ENCODE measurements at places on chromosomes 12 and 14. TPM values are rescaled to one million over a fixed set of nuclear protein-coding genes. Genes with fewer than 3 reads are reported as not detected.

DNA sequence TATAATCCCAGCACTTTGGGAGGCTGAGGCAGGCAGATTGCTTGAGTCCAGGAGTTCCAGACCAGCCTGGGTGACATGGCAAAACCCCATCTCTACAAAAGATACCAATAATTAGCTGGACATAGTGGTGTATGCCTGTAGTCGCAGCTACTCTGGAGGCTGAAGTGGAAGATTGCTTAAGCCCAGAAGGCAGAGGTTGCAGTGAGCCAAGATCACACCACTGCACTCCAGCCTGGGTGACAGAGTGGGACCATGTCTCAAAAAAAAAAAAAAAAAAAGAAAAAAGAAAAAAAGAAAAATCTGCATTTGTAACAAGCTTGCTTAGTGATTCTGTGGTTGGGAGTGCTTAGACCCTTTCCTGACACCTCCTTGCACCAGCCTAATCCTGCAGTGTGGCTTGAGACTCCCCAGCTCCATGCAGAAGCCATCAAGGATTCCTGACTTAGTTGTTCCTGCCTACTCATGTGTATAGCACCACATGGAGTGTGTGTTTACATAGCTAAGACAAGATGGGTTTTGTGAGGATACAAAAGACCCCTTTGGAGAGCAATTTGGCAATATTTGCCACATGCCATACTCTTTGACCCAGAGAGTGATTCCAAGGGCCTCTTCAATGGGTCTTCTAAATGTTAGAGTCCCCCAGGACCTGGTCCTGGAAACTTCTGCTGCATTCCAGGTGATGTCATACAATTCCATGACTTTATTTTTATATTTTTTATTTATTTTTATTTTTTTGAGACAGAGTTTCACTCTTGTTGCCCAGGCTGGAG lies 5.1 kb upstream of the TMED10 start:
- peaks cover 6% of the 10 kb centered on the region for H3K4me1 ChIP-seq
- peaks cover 5% of the 10 kb centered on the region for H3K27me3 ChIP-seq
- H3K36me3 ChIP-seq: no peaks in the 10 kb centered on the region
- no peak overlapping the region for H3K4me3 ChIP-seq

- H3K4me3 ChIP-seq: no peak overlapping the region
- no peaks in the 10 kb centered on the region for H3K36me3 ChIP-seq
- DNase-seq: no peak
- no peaks in the 10 kb centered on the region for H3K27me3 ChIP-seq
- H3K27ac ChIP-seq: no peak overlapping the region
Measured at GRCh38 chr14:90555126-90556011, 158.5 kb downstream of the CALM1 start.

DNA sequence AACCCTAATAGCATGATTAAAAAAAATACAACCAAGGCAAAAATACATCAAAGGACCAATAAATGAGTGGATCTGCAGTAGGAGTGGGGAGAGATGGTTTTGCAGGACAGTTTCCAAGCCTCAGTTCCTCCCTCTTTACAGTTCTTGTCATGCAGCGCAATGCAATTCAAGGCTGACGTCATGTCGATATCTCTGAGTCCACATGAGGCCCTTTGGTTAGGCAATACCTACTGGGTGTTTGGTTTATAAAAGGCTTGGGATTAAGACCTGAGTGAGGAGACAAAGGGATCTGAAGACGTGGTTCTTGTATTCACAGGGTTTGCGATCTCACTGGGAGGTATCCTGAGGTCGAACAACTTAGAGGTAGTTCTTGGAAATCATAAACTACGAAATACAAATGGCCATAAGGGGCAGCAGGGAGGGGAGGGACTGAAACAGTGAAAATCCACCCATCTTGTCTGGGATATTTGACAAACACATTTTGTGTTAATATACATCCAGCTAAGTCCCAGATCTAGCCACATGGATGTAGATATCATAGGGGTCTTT lies 441.0 kb downstream of the FUT8 start:
- H3K4me1 ChIP-seq: peaks cover 25% of the 10 kb centered on the region
- no peak overlapping the region for H3K27ac ChIP-seq
- H3K4me3 ChIP-seq: no peak overlapping the region
- no peaks in the 10 kb centered on the region for H3K27me3 ChIP-seq

DNA sequence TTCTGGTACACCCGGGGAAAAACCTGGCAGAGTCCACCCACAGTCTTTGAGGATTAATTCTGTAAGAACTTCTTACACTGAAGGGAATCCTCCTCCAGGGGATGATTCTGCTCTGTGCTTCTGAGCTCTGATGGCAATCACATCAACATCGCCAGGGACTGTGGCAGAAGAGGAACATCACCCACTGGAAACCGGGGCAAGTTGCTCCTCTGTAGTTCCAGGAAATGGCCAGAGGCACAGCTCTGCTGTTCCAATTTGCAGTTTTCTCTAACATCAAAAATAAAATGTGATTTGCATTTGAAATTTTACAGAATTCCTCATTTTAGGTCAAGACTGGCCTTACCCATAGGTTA lies 207.6 kb downstream of the DAD1 start:
- no peaks in the 10 kb centered on the region for H3K36me3 ChIP-seq
- no peaks in the 10 kb centered on the region for H3K27me3 ChIP-seq
- no peak overlapping the region for H3K4me3 ChIP-seq
- H3K4me1 ChIP-seq: no peaks in the 10 kb centered on the region

DNA sequence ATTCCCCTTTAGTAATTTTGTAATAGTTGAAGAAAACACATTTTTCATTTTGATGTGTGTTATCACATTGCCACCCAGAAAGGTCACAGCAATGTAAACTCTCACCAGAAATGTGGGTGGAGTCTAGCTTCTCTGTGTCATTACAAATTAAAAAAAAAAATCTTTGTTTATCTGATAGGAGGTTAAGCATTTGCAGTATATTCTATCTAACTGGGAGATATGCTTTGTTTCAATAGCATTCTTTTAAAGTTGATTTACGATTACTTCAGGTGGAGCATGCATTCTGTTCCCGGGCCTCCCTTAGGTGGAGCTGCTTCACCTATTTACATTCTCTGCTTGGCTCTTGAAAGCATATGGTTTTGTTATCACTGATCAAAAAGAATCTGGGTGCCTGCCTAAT lies 7.8 kb downstream of the ADIPOR2 start:
- H3K27ac ChIP-seq: no peak overlapping the region
- no peaks in the 10 kb centered on the region for H3K27me3 ChIP-seq
- no peak overlapping the region for H3K4me3 ChIP-seq
- peaks cover 38% of the 10 kb centered on the region for H3K36me3 ChIP-seq
- H3K4me1 ChIP-seq: peaks cover 49% of the 10 kb centered on the region
- DNase-seq: no peak

DNA sequence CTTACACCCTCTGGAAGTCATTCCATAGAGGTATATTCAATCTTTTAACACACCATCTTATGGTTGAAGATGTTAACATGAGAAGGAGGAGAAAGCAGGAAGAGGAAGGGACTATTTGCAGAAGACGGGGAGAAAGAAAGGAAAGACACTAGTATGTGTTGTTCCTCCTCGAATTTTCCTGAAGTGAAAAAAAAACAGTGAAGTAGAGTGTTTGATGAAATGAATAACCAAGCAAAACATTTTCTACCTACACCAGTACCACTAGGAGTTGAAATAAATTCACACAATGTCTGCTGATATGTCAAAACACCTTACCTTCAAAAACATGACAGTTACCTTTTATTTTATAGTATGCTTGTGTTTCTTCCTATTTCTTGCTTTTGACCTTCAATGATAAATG lies 1.4 kb upstream of the CNOT2 start:
- peaks cover 47% of the 10 kb centered on the region for H3K4me1 ChIP-seq
- no peaks in the 10 kb centered on the region for H3K27me3 ChIP-seq
- peak overlapping the region; percentile 99 for H3K27ac ChIP-seq

DNA sequence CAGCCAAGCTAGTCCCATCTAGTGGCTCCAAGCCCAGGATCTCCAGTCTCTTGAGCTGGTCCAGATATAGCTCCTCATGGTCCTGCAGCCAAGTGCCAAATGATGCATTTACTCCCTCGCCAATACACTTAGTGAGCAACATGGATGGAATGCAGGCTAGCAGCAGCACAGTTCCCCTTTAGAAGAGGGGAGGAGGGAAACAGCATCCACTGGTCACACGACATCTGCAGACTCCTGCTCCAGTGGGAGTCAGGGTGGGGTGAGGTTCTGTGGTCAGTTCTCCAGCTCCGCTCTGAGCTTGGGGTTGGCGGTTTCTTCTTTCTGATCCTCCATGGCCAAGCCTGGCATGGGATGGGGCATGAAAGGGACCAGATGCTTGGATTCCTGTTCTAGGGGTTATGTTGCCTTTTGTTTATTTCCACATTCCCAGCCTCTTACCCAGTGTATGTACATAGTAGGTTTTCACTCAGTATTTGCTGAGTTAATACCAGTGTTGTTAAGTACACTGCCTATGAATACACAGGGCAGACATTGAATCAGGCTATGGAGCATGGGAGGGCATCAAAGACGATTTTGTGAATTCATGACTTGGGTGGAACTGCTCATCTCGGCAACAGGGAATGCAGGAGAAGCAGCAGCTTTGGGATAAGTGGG lies 57.3 kb downstream of the GALNT16 start:
- H3K4me1 ChIP-seq: no peaks in the 10 kb centered on the region
- H3K4me3 ChIP-seq: no peak overlapping the region
- no peaks in the 10 kb centered on the region for H3K36me3 ChIP-seq
- no peaks in the 10 kb centered on the region for H3K27me3 ChIP-seq

GRCh38 chr12:28708918-28709371 lies 440.1 kb upstream of the FAR2 start:
- no peaks in the 10 kb centered on the region for H3K36me3 ChIP-seq
- H3K4me3 ChIP-seq: no peak overlapping the region
- no peak for DNase-seq
- no peak overlapping the region for H3K27ac ChIP-seq
- H3K4me1 ChIP-seq: no peaks in the 10 kb centered on the region

DNA sequence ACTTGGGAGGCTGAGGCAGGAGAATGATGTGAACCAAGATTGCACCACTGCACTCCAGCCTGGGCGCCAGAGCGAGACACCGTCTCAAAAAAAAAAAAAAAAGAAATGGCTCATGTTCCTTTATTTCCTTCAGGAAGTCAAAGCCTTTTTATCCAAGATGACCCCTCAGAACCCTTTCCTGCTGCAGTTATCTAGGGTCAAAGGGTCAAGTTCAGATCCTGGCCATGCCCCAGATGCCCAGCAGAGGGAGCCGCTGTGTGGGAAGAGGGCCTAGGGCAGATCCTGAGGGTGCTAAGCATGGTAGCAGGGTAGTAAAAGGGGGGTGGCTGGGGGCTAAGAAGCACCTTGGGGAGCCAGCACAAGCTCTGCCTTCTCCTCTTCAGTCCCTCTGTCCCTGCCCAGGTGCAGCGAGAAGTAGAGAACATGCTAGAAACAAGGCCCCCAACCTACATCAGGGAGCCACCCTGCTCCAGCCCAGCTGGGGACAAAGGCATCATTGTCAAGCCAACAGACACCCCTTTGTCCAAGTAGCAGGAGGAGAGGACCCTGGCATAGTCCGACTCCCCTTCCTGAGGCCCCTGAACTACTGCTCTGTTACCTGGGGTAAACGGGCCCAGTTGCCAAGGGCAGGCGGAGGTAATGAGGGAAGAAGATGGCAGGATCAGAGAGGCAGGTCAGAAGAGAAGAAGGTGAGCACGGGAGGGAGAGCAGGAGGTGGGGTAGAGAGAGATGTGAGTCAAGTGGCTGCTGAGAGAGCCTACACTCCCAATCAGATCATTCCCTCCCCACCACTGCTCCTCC lies 6.5 kb downstream of the NFE2 start:
- DNase-seq: peak; percentile 52
- no peak overlapping the region for H3K4me3 ChIP-seq
- no peaks in the 10 kb centered on the region for H3K4me1 ChIP-seq
- H3K27ac ChIP-seq: no peak overlapping the region
- peaks cover 17% of the 10 kb centered on the region for H3K27me3 ChIP-seq
- H3K36me3 ChIP-seq: no peaks in the 10 kb centered on the region

DNA sequence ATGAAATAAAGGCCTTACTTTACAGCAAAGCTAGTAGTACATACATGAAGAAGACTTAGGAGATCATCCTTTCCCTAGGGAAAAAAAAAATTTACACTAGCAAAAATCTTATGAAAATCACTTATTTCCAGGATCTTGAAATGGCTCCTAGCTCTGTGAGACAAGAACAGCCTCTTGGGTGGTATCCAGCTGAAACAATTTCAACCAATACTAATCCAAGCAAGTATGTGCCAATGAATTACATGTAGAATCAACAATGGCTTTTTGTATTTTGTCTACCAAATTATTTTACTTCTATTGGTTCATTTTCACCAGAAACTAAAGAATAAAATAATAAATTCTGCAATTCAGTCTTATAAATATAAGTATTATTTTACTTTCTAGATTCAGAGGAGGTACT lies 2.7 kb upstream of the SLCO1A2 start:
- no peaks in the 10 kb centered on the region for H3K36me3 ChIP-seq
- H3K27me3 ChIP-seq: no peaks in the 10 kb centered on the region
- no peak overlapping the region for H3K27ac ChIP-seq
- no peak overlapping the region for H3K4me3 ChIP-seq
- H3K4me1 ChIP-seq: peaks cover 2% of the 10 kb centered on the region

DNA sequence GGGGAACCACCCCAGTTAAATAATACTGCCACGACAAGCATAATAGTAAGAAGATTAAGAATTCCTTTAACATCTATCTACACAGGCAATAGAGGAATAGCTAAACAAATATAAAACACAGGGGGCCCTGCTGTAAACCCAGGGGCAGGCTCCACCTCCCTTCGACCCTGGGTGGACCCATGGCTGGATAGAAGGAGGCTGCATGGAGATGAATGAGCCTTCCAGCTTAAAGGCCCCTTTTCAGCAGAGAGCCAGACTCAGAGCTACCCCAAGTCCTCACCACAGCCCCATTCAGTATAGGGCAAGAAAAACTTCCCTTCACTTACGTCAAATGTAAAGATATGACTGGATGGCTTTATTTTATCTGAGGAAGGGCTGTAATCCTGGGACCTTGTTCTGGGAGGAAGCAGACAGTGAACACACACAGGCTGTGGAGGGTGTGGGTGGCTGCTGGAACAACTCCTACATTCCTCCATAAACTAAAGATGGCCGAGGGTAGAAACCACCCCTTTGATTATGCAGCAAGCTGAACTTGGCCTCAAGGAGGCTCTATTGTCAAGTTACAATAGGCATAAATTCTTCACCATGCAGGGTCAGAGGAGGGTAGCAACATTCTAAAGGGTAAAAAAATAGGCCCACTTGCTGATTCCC lies 30.4 kb downstream of the NUAK1 start:
- no peaks in the 10 kb centered on the region for H3K36me3 ChIP-seq
- H3K4me1 ChIP-seq: peaks cover 5% of the 10 kb centered on the region
- H3K27ac ChIP-seq: no peak overlapping the region
- H3K27me3 ChIP-seq: peaks cover 29% of the 10 kb centered on the region

- no peaks in the 10 kb centered on the region for H3K27me3 ChIP-seq
- H3K27ac ChIP-seq: no peak overlapping the region
- no peaks in the 10 kb centered on the region for H3K36me3 ChIP-seq
- H3K4me1 ChIP-seq: no peaks in the 10 kb centered on the region
- DNase-seq: no peak
- H3K4me3 ChIP-seq: no peak overlapping the region
Measured at GRCh38 chr12:6016756-6017155, 71.7 kb upstream of the ANO2 start.

- H3K4me1 ChIP-seq: peaks cover 19% of the 10 kb centered on the region
- H3K27ac ChIP-seq: no peak overlapping the region
- H3K36me3 ChIP-seq: no peaks in the 10 kb centered on the region
- no peak for DNase-seq
- H3K4me3 ChIP-seq: no peak overlapping the region
- peaks cover 72% of the 10 kb centered on the region for H3K27me3 ChIP-seq
Measured at GRCh38 chr12:113461666-113462065, 10.0 kb downstream of the LHX5 start.

KRT82 gene
- total RNA-seq: not detected

FAM90A1 gene
- total RNA-seq: 0.41 TPM

LTB4R2 gene
- 11.5 TPM for total RNA-seq

TMEM117 gene
- 0.68 TPM for total RNA-seq

TDRD9 gene
- total RNA-seq: 0.54 TPM

MANSC4 gene
- not detected for total RNA-seq

MMP19 gene
- total RNA-seq: not detected

ASCL1 gene
- total RNA-seq: not detected

NPFF gene
- total RNA-seq: not detected

NAB2 gene
- 47.2 TPM for total RNA-seq
